AG09309 (cell line): ENCODE measurements at places on chromosomes 5 and 9.

DNA sequence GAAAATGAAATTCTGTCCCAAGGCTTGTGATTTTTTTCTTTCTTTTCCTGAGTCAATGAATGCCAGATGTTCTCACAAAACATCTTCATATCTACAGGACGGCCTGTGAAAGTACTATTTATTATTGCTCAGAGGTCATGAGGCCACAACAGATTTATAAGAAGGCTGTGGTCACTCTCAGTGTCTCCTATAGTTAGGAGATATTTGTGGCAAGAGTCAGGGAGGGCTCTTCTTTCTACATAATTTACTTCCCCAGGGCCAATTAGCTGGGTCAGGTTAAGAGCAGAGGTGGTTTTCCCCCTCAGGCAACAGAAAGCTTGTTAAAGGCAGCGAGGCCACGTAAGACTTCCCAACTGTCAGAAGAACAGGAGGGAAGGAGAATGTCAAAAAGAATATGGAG, 248.7 kb downstream of the SLIT3 start:
- DNase-seq = peak; percentile 34

- no peak for DNase-seq
Observed at GRCh38 chr5:153884612-153884957, 154.1 kb downstream of the FAM114A2 start.

DNA sequence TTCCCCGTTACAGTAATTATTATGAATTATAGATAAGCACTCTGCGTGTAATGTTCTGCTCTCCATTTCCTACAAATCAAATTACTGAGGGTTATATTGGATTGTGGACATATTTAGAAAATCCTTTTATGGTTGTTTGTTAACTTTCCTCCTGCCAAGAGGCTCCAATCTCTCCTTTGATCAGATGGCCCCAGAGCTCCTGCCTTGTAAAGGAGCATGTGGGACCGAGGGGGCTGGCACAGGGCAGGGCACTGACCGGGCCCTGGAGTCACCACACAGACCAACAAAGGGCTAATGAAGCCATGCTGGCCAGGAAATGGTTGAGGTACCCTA, 415.9 kb downstream of the EFNA5 start:
- no peak for DNase-seq

DNA sequence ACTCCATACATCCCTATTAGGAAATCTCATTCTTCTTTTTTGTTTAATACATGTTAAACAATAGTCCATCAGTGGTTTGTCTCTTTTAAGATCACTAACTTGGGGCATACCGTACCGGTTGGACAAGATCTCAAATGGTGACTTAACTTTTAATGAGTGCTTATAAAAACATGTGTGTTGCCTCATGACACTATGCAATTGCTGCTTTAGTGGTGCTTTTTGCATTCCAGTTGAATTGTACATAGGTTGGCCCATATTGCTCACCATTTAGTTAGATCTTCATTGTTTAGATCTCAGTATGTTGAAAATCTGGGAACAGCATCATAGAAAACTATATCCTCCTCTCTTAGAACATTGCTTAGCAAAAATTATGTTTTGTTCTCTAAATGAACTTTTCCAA, 17.8 kb downstream of the C9orf85 start:
- DNase-seq = peak; percentile 50

- DNase-seq = no peak
Observed at GRCh38 chr5:118647587-118647986, 340.8 kb downstream of the DTWD2 start.

GRCh38 chr5:16987776-16988175, 51.7 kb upstream of the MYO10 start:
- DNase-seq = no peak

GRCh38 chr9:79116041-79116440, 455.7 kb upstream of the TLE4 start:
- DNase-seq = no peak

DNA sequence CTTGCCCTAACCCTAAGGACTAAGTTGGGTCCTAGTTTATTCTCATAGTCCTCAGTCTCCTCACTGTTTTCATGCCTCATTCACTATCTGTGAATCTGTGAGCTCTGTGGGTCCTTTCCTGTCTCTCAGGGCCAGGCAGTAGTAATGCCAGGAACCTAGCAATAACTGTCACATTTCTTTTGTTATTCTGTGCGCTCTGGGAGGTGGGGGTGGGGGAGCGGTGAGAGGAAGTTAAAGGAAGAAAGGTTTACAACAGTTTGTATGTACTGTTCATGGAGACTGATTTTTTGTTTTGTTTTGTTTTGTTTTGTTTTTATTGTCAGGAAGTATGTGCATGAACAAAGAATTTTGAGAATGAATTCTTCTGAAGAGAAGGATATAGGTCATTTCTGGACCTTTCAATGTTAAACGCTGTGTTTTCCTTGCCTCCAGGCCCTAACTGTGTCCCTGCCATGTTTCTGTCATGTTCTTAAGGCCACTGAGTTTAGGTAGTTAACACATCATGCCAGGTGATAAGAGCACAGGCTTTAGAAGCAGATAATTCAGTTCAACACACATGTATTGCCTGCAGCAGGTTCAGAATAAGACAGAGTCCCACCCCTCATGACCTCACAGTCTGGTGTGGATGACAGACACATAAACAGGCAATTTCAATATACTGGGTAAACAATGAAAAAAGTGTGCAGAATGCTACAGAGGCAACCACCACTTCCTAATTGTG, 13.3 kb upstream of the FEM1C start:
- no peak for DNase-seq

DNA sequence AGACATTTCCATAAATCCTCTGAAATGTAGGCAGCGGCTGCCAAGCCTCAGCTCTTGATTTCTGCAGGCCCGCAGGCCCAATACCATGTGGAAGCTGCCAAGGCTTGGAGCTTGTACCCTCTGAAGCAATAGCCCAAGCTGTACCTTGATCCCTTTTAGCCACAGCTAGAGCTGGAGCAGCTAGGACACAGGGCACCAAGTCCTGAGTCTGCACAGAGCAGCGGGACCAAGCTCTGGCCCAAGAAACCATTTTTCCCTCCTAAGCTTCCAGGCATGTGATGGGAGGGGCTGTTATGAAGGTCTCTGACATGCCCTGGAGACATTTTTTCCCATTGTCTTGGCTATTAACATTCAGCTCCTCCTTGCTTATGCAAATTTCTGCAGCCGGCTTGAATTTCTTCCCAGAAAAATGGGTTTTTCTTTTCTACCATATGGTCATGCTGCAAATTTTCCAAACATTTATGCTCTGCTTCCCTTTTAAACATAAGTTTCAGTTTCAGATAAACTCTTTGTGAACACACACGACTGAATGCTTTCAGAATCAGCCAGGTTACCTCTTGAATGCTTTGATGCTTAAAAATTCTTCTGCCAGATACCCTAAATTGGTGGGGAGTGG, 14.4 kb upstream of the ZFR start:
- no peak for DNase-seq

DNA sequence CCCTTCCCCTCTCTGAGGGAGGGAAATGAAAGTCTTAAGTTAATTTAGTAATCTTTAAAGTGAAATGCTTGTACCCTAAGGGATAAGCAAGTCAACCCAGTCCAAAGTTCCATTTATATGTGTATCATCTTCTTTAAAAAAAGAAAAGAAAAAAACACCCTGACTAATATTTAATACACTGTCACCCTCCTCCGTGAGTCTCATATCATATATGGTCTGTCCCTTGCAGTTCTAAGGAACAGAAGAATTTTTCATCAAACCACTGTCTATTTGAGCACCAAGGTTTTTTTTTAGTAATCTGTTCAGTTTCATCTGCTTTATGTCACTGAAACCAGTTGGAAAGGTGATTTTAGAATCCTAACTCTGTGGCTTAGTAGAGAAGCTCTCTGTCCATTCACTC, 15.2 kb downstream of the TNIP1 start:
- no peak for DNase-seq

DNA sequence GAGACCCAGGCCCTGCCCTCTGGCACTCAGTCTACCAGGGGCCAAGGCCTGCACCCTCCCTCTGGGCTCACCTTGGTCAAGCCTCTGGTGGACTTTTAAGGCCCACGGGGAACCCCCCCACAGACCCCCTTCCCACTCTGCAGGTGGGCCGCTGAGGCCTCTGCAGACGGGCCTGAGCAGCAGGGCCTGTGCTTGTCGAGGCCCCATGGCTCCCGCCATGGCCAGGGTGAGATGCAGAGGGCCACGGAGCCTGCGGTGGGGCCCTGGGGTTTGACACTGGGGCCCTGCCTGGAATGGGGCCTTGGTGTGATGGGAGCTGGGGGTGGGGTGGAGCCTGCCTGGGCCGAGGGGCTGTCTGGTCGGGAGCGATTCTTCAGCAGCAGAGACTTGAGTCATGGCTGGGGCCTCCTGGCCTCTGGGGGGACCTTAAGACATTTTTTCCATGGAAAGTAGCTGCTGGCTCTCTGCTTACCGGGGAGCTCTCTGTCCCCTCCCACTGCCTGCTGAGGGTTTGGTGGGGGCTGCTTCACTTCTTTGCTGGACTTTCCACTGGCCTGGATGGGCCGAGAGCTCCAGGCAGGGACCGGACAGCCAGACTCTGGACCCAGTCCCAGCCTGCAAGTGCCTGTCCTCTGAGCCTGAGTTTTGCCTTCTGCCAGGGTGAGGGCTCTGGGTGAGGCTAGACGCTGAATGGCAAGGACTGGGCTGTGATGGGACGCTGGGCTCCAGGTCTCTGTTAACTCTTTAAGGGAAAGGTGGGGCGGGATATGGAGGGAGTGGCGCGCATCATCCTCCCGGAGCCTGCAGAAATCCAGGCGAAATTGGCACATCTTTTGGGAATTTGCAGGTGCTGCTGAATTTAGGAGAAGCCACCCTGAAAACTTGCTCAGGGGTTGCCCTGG, 132.2 kb downstream of the RXRA start:
- DNase-seq = no peak

DNA sequence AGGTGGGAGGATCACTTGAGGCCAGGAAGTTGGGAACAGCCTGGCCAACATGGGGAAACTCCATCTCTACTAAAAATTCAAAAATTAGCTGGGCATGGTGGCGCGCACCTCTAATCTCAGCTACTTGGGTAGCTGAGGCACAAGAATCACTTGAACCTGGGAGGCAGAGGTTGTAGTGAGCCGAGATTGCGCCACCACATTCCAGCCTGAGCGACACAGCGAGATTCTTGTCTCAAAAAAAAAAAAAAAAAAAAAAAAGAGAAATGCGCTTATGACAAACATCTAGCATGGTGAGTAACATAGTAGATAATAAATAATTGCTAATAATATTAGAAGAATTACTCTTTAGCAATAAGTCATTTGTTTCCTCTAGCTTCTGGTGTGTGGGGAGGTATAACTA, 25.9 kb downstream of the RUSC2 start:
- DNase-seq = no peak

DNA sequence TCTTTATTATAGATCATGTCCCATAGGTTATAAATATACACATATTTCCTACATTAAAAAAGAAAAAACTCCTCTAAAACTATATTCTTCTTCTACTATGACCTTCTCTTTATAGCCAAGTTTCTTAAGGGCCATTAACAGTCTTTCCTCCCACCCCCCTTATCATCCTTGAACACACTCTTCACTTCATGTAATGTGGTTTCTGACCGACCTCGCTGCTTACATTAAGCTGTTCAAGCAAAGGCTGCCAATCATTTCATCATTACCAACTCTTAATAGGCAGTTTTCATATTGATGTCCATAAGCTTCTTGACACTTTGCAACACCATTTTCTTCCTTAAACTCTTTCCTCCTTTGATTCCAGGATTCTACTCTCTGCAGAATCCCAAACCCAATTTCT, 283.0 kb upstream of the PCSK5 start:
- no peak for DNase-seq

DNA sequence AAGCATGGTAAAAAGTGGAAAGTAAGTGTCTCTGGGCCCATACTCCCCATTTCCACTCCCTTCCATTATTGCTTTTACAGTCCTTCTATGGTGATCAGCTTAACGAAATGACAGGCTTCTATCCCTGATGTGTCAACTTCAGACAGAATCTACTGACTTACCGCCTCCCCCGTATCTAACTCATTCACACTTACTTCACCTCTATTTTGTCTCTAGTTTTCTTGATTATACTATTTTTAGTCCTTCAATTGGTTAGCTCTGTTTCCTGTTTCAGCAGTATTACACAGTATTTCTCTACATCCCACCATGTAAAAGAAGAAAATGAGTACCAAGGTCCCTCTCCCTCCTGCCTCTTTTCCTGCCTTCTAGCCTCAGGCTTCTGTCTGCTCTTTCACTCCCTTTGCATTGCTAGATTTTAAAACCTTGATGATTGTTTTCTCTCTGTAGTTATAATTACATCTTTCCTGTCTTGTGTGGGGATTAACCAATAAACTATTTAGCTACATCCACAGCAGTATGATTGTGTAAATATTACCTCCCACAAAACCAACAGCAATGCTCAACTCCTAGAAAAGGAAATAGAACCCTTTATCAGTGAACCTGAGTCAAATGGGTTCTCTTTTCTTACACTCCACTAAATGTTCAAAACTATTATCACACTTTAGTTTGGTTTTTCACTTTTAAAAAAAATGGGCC, 53.4 kb downstream of the GNAQ start:
- DNase-seq = no peak

- DNase-seq = no peak
Observed at GRCh38 chr5:106690585-106690984, 980.2 kb downstream of the EFNA5 start.

DNA sequence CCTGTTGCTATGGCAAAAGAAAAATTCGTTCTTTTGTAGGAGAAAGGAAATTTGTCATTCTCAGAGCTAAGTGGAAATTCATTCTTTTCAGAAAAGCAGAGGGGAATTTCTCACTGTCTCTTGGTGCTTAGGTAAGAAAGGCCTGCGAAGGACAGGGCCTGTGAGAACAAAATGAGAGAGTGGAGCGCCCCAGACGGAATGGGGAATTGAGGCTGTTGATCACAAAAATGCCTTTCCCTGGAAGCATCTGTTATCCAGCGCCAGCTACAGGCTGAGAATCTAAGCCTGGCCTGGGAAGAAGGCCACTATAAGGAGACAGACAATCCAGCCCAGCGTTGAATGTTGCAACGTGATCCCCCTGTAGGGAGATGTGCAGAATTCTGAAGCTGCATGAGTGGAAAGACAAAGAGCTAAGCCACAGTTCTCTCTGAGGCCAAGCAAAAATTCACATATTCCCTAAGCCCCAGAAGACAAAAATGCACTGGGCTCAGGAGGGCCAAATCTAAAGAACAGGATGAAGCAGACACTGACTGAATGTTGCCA, 44.8 kb upstream of the CLK4 start:
- no peak for DNase-seq

GRCh38 chr9:89590415-89590814, 14.4 kb upstream of the GADD45G start:
- no peak for DNase-seq

- DNase-seq = no peak
Observed at GRCh38 chr5:142915813-142916424, 145.7 kb downstream of the ARHGAP26 start.

- no peak for DNase-seq
Observed at GRCh38 chr5:170678811-170679210, 104.7 kb upstream of the GABRP start.
